ENCODE measurements at places on chromosomes 1 and 21.

GRCh38 chr1:37930246-37931101 is 16.4 kb downstream of the INPP5B start:
- DNase-seq, result no peak

- DNase-seq, result no peak
Measured at GRCh38 chr1:69648486-69648885, 80.8 kb downstream of the LRRC7 start.

GRCh38 chr1:6962996-6963911 is 178.0 kb downstream of the CAMTA1 start:
- DNase-seq, result peak; percentile 92

GRCh38 chr1:11749203-11749689 is 12.7 kb upstream of the C1orf167 start:
- DNase-seq, result peak; percentile 49

DNA sequence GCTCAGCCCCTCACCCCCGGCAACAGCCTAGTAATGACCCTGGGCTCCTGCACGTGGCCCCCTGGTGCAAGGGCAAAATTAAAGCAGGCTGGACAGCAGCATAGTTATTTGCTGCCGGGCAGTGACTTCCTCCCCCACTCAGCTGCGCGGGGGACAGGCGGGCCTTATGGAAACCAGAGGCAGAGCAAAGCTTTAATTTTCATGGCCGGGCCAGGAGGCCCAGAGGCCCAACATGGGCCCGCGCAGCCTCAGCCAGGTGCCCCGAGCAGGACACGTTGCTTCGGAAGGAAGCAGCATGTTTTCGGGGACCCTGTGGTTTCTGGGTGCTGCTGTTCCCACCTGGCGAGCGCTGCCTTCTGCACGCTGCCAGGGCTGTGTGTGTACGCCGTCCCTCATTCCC is 89.9 kb upstream of the ARHGEF16 start:
- DNase-seq, result no peak

- DNase-seq, result no peak
Measured at GRCh38 chr1:174720618-174721017, 272.9 kb downstream of the GPR52 start.

DNA sequence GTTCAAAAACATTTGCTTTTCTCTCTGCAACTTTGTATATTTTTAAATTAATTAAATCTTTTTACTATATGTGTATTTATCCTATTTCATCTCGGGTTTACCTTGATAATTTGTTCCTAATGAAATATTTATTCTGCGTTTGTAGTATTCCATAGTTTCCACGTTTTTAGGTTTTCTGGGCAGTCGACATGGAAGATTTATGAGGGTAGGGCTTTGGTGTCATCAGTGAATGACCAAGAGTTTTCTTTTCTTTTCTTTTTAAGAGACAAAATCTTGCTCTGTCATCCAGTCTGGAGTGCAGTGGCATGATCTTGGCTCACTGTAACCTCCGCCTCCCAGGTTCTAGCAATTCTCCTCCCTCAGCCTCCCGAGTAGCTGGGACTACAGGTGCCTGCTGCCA is 17.2 kb upstream of the ZNF669 start:
- no peak for DNase-seq

GRCh38 chr1:90706437-90707362 is 10.4 kb downstream of the BARHL2 start:
- peak; percentile 63 for DNase-seq

DNA sequence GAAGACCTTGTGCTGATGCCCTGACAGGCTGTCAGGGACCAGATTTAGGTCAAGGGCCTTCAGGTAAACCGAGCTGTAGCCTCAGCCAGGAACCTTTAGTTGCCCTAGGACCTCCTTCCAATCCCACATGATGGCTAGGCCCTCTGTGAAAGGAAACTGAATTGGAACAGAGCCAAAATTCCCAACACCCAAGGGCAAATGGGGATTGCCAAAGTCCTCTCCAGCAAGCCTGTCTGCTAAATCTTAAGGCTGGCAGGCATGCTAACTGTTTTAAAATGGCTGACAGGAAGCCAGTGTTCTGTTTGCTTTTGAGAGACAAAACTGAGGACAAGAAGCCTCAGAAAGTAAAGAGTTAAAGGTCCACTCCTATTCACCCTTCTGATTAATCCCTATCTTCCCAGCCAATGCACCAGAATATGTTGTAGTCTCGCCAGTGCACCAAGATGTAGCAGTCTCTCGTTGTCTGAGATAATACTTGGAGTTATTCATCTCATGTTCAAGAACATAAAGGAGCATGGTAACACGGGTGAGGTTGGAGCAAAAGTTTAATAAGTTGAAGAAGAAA is 35.1 kb downstream of the MSTO1 start:
- DNase-seq, result no peak

DNA sequence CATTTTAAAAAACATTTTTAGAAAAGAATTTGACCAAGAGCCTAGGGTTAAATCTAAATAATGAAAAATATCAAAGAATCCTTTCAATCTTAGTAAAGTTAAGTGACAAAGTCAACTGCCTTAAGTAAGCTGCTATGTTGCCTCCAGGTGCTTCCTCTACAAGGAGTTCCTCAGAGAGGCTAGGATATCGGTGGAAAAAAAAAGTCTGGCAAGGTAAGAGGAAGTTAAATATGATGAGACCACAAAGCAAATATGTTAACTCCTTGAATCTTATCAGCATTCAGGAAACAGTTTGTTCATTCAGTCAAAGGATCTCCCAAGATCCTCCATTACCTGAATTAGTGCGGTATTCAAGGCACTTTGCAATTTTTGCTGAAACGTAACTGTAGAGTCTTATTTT is 563.5 kb downstream of the PTPRC start:
- DNase-seq, result no peak

DNA sequence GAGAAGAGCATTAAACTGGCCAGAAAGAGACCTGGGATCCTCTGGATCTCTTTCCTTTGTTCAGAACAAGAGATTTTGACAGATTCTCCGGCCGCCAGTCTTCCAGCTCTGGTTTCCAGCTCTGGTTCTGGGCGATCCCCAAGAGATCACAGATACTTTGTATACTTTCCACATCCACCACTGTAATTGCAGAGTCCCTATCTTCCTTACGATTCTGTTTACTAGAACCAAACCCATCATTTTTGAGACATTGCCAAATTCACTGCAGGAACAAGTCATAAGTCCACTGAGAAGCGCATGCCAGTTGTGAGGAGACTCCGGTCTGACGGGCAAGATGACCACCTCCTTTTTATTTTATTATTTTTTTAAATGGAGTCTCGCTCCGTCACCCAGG is 505.2 kb downstream of the SMYD3 start:
- DNase-seq, result no peak

- no peak for DNase-seq
Measured at GRCh38 chr1:160707236-160708064, 4.2 kb downstream of the CD48 start.

Measured in endothelial cell (in vitro differentiated cells).